Progenitor cell of endocrine pancreas (in vitro differentiated cells): ENCODE measurements at places on chromosomes 7 and 10.

DNA sequence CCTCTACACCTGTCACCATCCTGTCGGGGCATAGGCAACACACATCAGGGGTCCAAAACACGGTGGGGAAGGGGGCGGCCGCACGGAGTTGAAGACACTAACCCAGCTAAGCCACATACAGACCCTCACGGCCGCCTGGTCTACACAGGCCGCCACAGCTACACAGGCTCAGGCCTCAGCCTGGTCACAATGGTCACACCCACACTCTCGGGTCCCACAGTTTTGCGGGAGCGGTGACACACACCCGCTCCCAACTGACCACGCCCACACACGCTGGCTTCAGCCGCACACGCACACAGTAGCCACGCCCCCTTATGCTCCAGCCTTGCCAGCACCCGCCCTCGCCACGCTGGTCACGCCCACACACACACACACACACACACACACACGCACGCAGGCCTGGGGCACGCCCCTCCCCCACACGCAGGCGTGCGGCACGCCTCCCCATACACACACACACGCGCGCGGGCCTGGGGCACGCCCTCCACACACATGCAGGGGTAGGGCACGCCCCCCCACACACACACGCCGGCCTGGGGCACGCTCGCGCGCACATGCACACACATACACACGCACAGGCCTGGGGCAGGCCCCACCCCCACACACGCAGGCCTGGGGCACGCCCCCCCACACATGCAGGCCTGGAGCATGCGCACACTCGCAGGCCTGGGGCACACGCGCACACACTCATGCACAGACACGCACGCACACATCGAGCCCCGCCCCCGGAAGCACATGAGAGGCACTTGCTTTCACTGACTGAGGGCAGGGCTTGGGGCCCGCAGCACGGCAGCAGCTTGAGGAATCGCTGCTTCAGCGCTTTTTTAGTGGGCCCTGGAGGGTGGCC lies 12.3 kb upstream of the OGA start:
- DNase-seq: peak; percentile 77

- no peak for DNase-seq
Observed at GRCh38 chr7:158582089-158582456, 5.5 kb downstream of the PTPRN2 start.

DNA sequence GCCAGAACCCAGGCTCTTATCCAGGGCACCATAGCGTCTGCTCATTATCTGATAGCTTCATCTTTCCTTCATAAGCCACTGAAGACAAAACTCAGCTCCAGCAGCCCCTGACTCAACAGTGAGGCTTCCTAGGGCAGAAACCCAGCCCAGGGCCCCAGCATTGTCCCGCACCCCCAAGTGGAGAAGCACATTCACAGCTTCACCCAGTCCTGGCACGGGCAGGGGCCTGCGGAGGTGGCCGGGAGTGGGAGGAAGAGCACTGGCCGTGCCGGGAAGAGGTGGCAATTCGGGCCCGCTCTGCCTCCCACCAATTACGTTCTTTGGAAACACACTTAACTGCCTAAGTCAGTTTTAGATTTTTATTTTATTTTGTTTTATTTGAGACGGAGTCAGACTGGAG lies 10.3 kb upstream of the CALML5 start:
- DNase-seq: no peak

DNA sequence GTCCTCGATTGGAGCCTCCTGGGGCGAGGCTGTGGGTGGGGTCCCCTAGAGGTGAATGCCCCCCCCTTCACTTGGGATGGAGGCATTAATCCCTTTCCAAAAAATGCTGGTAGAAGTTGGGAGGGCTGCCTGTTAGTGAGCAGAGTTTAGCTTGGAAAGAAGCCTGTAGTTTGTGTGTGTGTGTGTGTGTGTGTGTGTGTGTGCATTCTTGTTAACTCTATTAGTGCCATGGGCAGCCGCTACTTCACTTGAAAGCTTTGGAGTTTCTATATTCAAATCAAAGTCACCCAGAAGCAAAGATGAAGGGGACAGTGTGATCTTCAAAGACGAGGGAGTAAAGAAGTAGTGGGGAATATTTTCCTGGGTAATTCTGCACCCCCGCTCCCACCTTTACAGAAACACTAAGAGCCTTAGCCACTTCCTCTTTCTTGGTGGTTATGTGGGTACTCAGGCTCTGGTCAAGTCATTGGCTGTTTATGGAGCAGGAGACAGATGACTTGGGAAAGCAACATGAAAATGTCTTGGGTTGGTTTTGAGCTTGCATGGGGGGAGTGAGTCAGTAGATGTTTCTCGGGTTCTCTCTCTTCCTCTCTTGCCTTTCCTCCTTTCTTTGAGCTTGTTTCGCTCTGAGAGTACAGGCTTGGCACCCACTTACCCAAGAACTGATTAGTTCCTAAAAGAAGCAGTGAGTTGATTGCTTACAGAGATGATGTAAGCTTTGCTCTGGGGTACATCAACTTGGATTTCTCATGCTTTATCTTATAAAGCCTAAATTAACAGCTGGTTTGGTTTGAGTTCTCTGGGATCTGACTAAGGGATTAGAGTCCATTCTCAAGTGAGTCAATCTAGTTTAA lies 35.9 kb downstream of the TCF7L2 start:
- DNase-seq: no peak

GRCh38 chr10:1523221-1523620 lies 214.1 kb downstream of the ADARB2 start:
- DNase-seq: no peak

DNA sequence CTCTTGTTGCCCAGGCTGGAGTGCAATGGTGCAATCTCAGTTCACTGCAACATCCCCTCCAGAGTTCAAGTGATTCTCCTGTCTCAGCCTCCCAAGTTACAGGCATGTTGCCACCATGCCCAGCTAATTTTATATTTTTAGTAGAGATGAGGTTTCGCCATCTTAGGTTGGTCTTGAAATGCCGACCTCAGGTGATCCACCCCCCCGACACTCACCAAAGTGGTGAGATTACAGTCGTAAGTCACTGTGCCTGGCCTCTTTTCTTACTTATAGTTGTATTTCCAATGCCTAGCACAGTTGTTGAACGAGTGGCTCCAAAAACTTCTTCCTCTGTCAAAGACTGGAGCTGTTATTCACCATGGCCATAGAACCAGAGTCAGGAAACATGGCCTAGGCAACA lies 6.7 kb downstream of the RNF216 start:
- no peak for DNase-seq

GRCh38 chr10:4344492-4344994 lies 481.5 kb upstream of the AKR1E2 start:
- no peak for DNase-seq

DNA sequence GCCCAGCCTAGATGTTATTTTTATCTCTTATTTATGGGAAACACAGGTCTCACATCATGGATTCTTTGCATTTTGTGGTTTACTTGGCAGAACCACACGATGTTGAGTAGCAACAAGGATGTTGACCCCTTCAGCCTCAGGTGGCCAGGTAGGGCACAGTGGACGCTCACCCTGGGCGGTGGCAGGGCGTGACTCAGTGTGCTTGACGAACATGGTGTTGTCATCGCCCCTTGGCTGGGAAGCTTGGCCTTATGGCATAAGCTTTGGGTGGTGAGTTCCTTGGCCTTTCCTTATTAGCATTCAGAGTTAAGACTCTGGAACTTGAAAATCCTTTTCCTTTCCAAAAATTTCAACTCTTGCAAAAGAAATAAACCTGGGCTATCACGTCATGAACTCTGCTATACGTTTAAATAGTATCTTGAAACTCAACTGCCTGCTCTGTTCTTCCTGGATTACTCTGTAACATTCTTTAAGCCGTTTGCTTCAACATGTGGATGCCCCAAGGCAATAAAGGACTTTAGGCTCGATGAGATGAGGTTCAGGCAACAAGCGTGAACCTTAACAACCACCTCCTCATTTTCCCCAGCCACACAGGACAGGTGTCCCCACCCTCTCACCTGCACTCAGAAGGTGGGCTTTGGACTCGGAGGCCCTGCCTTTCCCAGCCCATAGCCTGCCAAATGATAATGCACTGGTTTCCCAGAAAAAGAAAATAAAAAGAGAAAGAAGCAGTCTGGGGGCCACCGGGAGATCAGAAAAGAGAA lies 22.5 kb upstream of the ECHDC3 start:
- DNase-seq: no peak

DNA sequence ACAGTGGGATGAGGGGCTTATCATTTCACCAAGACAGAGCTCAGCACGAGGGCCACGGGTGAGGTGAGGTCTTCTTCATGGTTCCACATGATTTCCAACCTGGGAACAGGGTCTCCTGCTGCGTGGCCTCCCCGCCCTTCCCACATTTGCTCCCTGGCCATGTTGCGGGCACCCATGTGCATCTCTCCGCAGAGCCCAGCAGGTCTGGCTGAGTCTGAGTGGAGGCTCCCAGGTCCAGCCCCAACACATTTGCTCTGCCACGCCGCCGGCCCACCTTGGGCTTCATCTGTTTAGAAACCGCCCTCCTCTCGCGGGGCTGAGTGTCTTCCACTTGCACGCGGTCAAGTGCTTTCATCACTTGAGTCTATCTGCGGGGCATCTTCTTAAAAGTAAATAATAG lies 14.8 kb upstream of the PRKAR1B start:
- DNase-seq: no peak

- DNase-seq: no peak
Observed at GRCh38 chr7:1121476-1121875, 33.6 kb downstream of the GPER1 start.

DNA sequence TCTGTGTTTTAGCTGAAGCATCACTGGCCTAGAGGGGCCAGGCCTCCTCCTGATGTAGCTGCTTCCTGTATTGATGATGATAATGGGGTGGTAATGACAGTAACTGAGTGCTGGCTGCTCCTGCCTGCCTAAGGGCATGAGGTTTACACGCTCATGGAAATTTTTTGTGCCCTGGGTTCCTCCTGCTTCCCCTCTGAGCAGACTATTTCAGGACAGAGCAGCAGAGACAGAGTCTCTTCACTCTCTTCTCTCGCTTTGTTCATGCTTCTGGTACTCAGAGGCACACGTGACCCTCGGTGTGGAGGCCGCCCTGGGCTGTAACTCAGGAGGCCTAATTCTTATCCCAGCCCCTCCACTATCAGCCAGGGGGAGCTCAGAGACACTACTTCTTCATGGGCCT lies 27.9 kb downstream of the LRRC20 start:
- DNase-seq: no peak

DNA sequence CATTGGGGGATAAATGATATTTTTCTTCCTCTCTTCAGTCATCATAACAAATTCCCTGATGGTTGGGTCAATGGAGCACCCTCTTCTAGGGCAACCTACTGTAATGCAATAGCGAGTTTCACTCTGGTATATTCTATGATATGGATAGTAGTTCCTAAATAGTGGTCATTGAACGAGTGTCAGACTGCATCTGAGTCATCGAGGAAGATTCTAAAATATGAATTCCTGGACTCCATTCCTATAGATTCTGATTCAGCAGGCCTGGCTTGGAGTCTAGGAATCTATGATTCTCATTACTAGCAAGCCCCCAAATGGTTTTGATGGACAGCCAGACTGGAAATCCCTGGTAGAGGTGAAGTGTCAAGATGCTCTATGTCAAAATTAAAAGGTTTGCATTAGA lies 254.5 kb downstream of the BUB3 start:
- DNase-seq: no peak

GRCh38 chr10:128814024-128814423 lies 653.0 kb upstream of the MGMT start:
- DNase-seq: no peak

- DNase-seq: no peak
Observed at GRCh38 chr10:79176052-79176501, 107.3 kb downstream of the ZMIZ1 start.

GRCh38 chr7:47039904-47040303 lies 542.0 kb downstream of the TNS3 start:
- DNase-seq: no peak

- DNase-seq: no peak
Observed at GRCh38 chr7:148050492-148051158, 539.9 kb upstream of the C7orf33 start.

- no peak for DNase-seq
Observed at GRCh38 chr7:20642166-20642565, 26.7 kb downstream of the ABCB5 start.

DNA sequence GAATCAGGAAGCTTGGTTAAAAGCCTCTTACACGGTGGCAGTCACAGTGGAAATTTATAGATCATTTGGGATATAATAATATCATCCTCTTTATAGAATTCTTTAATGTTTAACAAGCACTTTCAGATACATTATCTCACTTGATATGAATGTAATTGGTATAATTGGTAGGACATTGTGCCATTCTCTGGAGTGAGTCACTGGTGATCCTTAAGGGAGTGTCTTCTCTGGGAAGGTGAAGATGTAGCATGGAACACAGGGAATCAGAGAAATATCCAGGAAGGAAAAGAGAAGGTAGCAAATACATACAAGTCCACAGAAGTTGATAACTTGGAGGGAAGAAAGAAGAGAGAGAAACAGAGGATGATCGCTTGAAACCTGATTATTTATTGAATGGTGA lies 9.8 kb downstream of the PTPRZ1 start:
- no peak for DNase-seq

- DNase-seq: peak; percentile 43
Observed at GRCh38 chr10:32957341-32958084, 517 bp downstream of the ITGB1 start.

GRCh38 chr10:80131499-80131901 lies 1.0 kb upstream of the PLAC9 start:
- DNase-seq: no peak

- no peak for DNase-seq
Observed at GRCh38 chr7:79713276-79713675, 259.8 kb upstream of the MAGI2 start.

GRCh38 chr7:84218681-84219080 lies 24.1 kb upstream of the SEMA3A start:
- DNase-seq: no peak

GRCh38 chr7:28266402-28266801 lies 85.8 kb upstream of the JAZF1 start:
- DNase-seq: no peak

DNA sequence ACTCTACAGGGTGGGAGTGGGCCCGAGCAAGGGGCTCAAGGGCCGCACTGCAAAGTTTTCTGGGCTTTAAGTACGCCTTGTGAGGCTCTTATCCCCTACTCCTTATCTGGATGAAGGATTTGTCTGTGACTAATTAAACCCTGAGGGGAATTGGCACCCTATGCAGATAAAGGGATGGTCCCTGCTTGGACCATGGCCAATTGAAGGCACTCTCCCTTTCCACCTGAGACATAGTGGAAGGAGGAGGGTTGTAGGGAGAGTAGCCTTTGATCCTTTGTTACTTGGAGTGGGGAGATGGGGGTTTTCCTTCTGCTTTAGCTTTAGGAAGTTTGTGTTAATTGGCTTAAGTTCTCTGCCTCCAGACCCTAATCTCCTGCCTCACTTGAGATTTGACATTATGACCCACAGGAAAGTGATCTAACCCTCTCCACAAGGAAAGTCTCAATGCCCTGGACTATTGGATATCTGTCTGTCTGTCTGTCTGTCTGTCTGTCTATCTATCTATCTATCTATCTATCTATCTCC lies 1158.8 kb upstream of the SORCS1 start:
- no peak for DNase-seq

GRCh38 chr10:77837925-77838595 lies 88.5 kb downstream of the DLG5 start:
- DNase-seq: no peak

- no peak for DNase-seq
Observed at GRCh38 chr10:7243139-7243538, 167.7 kb downstream of the SFMBT2 start.

- no peak for DNase-seq
Observed at GRCh38 chr7:30091491-30091912, 43.3 kb upstream of the MTURN start.

- peak; percentile 49 for DNase-seq
Observed at GRCh38 chr10:63976538-63976937, 455.3 kb downstream of the REEP3 start.
